ENCODE measurements at places on chromosomes 1 and 21. TPM values are rescaled to one million over a fixed set of nuclear protein-coding genes. Genes with fewer than 3 reads are reported as not detected.

Gene KIRREL1
- total RNA-seq: 86.7 TPM

Gene OXCT2
- total RNA-seq: 2.5 TPM

Gene SYDE2
- 1.5 TPM for total RNA-seq

Gene CCDC17
- total RNA-seq: 1.9 TPM

Gene TFF2
- total RNA-seq: not detected

Gene C1orf210
- not detected for total RNA-seq

Gene CHI3L2
- not detected for total RNA-seq

DNA sequence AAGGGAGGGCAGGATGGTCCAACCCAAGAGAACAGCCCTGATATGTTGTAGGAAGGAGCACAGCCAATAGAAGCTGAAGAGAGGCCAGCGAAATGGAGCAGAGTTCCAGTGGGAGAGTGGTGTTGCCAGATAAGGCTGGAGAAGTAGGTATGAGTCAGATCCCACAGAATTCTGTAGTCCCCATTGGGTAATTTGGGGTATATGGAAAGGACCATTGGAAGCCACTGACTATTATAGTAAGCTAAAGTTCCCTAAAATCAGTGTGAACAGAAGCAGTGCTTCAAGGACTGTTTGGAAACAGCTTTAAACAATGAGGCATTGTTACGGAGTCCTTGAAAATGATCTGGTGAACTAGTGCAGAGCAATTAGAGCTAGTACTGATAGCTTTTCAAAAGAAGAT lies 63.0 kb downstream of the DISP1 start:
- no peak for DNase-seq

GRCh38 chr1:51912881-51913280 lies 34.4 kb upstream of the NRDC start:
- DNase-seq: no peak

- no peak for DNase-seq
Observed at GRCh38 chr1:201643835-201644104, 104.8 kb downstream of the NAV1 start.

DNA sequence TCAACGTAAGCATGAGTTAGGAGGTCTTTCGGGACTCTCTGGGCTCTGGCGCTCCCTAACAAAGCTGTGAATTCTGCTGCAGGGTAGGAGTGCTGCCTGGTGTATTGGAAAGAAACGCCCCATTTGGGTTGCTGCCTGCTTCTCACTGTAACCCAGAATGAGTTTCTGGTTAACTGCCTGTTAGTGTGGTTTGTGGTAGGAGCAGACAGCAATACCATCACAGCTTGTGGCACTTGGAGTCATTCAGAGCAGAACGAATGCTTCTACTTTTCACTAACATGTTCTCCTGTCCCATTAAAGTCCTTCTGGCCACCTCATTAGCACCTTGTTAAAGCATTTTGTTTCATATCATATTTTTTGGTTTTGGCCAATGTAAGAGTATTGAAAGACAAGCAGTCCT lies 18.1 kb downstream of the MAP3K7CL start:
- DNase-seq: no peak

- DNase-seq: no peak
Observed at GRCh38 chr1:167116174-167116573, 22.3 kb downstream of the STYXL2 start.

DNA sequence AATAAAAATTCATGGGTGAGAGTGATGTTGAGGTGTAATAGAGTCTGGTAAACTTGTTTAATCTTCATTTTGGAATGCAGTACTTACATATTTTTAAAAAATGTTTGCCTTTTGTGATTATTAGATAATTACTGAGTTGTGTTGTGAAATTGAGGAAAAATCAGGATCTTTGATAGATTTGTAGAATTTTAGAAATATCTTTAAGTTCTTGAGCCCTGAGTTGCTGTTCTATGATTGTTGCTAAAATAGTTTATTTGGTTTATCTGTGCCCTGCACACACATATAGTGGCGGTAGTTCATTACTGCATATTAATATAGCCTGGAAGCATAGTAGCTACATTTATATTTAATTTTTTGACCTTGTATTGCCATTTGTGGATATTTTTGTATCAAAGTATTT lies 1.6 kb downstream of the B3GALT2 start:
- DNase-seq: no peak

- DNase-seq: no peak
Observed at GRCh38 chr1:216183007-216183406, 240.2 kb downstream of the USH2A start.

- DNase-seq: no peak
Observed at GRCh38 chr1:51147394-51147793, 45.4 kb downstream of the C1orf185 start.

DNA sequence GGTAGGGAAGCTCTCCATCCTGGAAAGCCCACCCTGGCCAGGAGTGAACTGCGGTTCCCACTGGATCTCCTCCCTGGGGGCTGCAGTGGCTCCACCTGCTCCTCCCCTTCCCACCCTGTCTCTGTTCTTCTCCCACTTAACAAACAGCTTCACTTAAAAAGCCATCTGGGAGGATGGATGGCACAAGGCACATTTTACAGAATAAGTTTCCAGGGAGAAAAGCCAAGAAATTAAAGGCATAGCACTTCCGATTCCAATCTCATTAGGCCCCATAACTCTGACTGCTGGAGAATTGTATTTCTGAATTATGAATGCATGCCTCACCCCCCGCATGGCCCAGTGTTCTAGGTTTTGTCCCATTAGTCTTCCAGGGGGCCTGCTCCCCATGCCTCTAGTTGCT lies 718.3 kb downstream of the PTPRU start:
- DNase-seq: no peak

DNA sequence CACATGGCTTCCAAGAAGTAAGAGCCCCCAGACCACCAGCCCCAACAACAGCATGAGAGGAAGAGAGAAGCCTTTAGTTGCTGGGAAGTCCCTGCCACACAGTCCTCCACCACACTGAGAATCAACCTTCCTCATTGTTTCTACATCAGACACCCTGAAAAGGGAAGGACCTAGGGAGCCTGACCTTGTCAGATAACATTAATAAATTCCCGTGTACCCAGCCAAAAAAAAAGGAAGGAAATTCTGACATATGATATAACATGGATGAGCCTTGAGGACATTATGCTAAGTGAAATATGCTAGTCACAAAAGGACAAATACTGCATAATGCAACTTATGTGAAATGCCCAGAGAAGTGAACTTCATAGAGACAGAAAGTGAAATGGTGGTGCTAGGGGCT lies 65.6 kb upstream of the ARHGAP29 start:
- DNase-seq: no peak

- DNase-seq: no peak
Observed at GRCh38 chr1:143698016-143698415, 273.8 kb downstream of the FAM72C start.

DNA sequence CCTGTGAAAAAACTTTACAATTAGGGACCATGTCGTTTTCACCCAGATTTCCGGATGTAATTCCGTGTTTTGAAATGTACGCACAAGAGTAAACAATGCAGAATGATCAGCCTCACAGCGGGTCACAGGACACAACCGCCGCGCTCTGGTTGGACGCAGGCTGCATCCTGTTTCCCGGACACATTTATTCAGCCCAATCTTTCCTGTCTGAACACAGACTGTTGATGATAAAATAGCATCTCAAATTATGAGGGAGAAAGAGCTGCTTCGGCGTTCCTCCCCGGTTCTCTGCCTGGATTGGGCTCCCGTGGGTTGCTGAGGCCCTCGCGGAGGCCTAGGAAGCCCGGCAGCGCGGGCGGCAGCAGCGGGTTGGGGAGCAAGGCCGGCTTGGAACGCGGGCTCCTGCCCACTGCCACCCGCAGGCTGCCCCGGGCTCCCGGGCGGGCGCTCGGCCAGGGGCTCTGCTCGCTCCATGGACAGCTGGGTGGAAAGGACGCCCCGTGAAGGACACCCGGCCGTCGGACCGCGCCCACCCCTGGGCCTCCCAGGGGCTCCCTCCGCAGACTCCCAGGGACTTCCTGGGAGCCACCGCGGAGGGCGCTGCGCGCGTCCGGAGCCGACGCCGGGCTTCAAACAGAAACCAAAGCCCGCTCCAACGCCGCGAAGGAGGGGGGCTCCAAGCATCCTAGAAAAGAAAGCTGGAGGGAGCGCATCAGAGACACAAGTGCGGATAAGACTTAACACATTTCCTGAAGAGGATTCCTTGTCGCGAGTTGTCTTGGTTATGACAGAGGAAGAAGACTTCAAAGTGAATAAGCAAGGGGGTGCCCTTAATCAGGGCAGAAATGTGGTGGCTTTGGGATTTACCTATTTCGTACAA lies 122.3 kb downstream of the ESRRG start:
- DNase-seq: peak; percentile 56

- DNase-seq: no peak
Observed at GRCh38 chr1:204503122-204503912, 8.7 kb upstream of the PIK3C2B start.

- no peak for DNase-seq
Observed at GRCh38 chr1:228403231-228403631, 3.4 kb downstream of the TRIM11 start.

DNA sequence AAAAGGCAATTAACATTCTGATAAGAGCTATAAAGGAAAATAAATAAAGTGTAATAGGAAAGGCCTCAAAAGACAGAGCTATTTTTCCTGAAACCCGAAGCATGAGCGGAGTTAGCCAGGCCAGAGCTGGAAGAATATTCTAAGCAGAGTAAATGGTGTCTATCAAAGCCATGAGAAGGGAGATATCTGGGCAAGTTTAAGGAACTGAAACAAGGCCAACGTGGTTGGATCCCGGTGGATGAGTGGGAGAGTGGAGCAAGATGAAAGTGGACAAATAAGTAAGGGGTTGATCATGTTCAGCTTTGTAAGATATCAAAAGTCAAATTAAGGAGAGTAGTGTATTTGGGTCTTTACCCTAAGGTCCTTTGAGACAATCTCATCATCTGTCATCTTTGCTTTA lies 234.0 kb downstream of the TM2D1 start:
- no peak for DNase-seq

DNA sequence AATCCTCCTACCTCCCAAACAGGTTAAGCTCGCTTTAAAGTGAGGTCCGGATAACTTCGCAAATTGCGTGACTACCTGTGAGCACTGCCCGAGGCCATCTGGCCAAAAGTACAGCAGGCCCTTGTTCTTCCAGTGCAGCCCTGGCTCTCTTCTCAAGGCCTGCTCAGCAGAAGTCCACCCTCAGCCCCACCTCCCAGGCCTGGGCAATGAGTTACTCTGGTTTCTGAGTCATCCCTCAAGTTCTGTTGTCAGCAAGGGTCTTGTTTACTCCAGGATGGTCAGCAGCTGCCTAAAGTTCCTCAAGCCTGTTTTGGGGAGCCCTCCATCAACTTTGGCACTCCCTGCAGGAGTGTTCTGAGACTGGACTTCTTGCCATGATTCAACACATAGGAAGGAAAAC lies 101.7 kb downstream of the BCAR3 start:
- DNase-seq: no peak

DNA sequence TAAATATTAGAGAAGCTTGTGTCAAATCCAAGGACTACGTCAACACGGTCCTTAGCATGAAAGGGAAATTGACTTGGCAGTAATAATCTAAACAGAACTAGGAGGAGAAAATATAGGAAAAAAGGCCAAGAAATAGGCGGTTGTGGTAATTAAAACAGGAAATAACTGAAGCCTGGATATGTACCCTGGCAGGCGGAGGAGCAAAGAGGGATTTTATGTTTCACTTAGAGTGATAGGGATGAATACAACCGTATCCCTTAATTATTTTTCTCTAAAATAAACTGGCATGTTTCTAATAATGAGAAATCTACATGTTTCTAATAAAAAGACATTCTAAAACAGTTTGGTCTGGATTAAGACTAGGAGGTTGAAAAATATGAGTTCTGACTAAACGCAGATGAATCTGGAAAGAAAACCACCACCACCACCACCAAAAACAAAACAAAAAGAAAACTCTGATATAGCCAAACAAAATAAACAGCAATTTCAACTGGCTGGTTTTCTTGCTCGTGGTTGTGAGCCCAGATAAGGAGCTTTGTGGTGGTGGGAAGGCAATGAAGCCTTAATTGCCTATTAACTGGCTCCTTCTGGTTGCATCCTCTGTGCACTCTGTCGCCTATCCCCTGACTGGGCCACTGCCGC lies 334.2 kb upstream of the SNX7 start:
- DNase-seq: no peak

GRCh38 chr1:218421531-218421930 lies 76.4 kb downstream of the TGFB2 start:
- DNase-seq: no peak

- no peak for DNase-seq
Observed at GRCh38 chr1:52321061-52321460, 44.9 kb downstream of the CC2D1B start.

DNA sequence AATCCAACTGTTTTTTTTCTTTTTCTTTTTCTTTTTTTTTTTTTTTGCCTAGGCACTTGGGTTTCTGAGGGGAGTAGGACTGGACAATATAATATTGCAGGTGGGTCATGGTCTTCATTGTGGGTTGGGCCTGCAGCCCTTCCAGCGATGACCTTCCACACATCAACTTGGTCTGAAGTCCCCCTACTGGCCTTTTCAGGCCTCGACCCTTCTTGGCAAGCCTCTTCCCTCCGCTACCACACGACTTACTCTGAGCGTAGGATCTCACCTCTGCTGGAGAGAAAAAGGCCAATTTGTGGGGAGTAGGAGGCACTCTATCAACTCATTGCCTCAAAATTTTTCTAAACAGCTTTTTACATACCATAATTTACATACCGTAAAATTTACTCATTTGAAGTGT lies 51.1 kb upstream of the GRIK3 start:
- no peak for DNase-seq

DNA sequence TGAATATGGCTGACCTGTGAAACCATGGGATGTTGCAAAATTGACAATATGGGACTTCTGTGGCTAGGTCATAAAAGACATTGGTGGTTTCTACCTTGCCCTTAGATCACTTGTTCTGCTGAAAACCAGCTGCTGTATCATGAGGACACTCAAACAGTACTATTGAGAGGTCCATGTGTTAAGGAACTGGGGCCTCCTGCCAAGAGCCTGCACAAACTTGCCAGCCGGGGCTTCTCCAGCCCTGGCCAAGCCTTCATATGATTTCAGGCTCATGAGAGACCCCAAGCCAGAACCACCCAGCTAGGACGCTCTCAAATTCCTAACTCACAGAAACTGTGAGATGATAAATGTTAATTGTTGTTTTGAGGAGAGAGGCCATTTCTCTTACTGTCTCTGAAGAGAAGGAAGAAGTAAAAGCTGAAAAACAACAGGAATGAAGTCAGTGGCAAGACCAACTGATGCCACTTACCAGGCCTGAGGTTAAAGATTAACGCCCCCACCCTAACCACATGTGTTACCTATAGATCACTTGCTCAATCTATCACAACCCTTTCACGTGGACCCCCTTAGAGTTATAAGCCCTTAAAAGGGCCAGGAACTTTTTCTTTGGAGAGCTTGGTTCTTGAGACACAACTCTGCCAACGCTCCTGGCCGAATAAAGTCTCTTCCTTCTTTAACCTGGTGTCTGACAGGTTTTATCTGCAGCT lies 3.9 kb upstream of the PITHD1 start:
- DNase-seq: no peak

GRCh38 chr1:151472856-151473731 lies 13.8 kb upstream of the POGZ start:
- DNase-seq: no peak

GRCh38 chr1:107563441-107563840 lies 401.5 kb downstream of the VAV3 start:
- no peak for DNase-seq
